ENCODE measurements at places on chromosomes 12 and 14. TPM values are rescaled to one million over a fixed set of nuclear protein-coding genes. Genes with fewer than 3 reads are reported as not detected.

DNA sequence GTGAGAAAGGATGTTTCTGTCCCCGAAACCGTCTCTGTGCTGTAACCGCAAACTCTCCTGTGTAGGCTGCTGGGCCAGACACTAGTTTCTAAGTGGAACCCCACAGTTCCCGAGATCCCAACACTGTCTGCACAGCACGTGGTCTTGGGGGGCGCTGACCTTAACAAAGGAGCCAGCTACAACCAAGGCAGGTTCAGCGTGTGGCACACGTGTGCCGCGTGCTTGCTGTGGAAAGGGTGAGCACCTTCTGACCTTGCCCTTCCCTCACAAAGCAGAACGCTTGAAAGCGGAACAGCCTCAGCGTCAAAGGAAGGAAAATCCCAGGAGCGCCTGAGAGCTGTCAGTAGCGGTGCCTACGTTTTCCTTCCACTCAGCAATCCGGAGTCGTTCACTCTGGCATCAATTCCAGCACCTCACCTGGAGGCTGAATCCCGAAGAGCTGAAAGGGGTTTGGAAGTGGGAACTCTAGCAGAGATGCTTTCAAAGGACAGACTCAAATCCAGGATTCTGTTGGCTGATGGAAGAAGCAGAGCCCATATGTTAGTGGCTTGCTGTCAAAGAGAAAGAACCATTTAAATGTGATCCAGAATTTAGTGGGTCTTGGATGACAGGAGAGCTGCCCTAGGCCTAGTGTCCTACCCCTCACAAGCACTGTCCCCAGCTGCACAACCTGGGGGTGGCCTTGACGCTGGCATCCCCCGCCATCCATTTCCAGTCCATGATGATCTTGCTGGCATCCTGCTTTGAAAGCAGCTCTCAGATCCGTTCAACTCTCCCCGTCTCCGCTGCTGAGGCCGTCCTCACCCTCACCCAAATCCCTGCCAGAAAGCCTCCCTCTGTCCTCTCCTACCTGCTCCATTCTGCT, 27.1 kb downstream of the CCDC92 start:
- H3K36me3 ChIP-seq: peaks cover 47% of the 10 kb centered on the region
- H3K4me3 ChIP-seq: no peak overlapping the region
- no peak for DNase-seq
- no peaks in the 10 kb centered on the region for H3K27me3 ChIP-seq
- H3K27ac ChIP-seq: no peak overlapping the region
- no peaks in the 10 kb centered on the region for H3K4me1 ChIP-seq

DNA sequence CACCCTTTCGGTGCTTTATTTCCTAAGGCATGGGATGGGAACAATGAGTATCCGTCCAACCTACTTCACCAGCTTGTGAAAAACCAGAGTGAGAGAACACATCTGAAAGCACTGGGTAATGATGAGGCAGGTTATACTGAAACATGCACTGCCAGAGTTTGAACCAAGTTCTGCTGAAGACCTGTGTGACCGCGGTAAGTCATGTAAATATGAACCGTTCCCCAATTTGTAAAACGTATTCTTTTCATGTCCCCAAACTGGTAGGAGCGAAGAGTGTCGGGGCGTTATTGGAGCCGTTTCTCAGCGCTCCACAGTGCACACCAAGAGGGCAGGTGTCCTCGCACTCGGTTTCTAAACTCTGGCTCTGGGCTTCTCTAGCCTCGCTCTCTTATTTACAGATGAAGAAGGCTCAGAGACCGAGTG, 788 bp upstream of the NGDN start:
- peak overlapping the region; percentile 42 for H3K4me3 ChIP-seq
- DNase-seq: no peak
- H3K36me3 ChIP-seq: peaks cover 4% of the 10 kb centered on the region
- peak overlapping the region; percentile 79 for H3K27ac ChIP-seq
- no peaks in the 10 kb centered on the region for H3K27me3 ChIP-seq

- DNase-seq: no peak
- no peak overlapping the region for H3K4me3 ChIP-seq
- H3K4me1 ChIP-seq: no peaks in the 10 kb centered on the region
- H3K36me3 ChIP-seq: no peaks in the 10 kb centered on the region
- H3K27ac ChIP-seq: no peak overlapping the region
- H3K27me3 ChIP-seq: no peaks in the 10 kb centered on the region
Measured at GRCh38 chr12:75592086-75592485, 80.7 kb upstream of the KRR1 start.

- no peak overlapping the region for H3K4me3 ChIP-seq
- H3K36me3 ChIP-seq: no peaks in the 10 kb centered on the region
- no peak overlapping the region for H3K27ac ChIP-seq
- no peak for DNase-seq
Measured at GRCh38 chr14:94027566-94028449, 1.7 kb downstream of the OTUB2 start.

- no peak for DNase-seq
- no peaks in the 10 kb centered on the region for H3K27me3 ChIP-seq
- no peaks in the 10 kb centered on the region for H3K4me1 ChIP-seq
- no peak overlapping the region for H3K27ac ChIP-seq
Measured at GRCh38 chr12:105253866-105254513, 18.0 kb upstream of the APPL2 start.

DNA sequence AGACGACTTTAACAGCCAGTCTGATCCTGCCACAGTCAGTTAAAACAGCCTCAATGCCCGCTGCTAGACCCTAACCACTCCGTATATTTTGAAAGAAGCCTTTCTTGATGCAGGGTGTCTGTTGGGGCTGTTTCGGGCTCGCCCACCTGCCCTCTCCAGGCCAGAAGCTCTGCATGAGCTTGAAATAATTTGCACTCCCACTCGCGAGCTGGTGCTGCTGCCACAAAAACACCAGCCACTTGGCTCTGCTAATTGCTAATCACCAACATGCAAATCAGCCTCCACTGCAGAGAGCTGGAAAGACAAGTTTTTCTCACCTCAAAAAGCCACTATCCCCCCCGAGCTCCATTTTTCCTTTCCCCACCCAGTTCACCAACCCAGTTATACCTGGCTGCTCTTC, 15.5 kb downstream of the BAZ2A start:
- H3K27me3 ChIP-seq: no peaks in the 10 kb centered on the region
- DNase-seq: no peak
- no peak overlapping the region for H3K27ac ChIP-seq
- peaks cover 32% of the 10 kb centered on the region for H3K36me3 ChIP-seq

DNA sequence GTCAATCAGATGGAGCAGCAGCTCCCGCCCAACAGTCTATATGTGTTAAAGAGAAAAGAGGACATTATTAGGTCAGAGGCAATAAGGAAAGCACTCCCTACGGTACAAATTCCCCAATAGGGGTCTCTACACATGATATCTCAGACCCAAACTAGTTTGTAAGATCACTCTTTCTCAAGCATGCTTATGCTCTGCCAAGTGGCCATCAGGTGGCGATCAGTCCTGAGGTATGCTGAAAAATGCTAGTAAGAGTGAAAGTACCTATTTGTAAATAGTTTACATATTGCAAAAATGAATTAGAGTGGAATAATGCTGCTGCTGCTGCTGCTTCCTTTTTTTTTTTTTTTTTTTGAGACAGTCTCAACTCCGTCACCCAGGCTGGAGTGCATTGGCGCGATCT, 61.0 kb downstream of the CPM start:
- H3K4me1 ChIP-seq: no peaks in the 10 kb centered on the region
- no peaks in the 10 kb centered on the region for H3K36me3 ChIP-seq

- H3K36me3 ChIP-seq: no peaks in the 10 kb centered on the region
- no peak overlapping the region for H3K27ac ChIP-seq
- no peaks in the 10 kb centered on the region for H3K27me3 ChIP-seq
- no peak for DNase-seq
- H3K4me1 ChIP-seq: no peaks in the 10 kb centered on the region
Measured at GRCh38 chr12:18932211-18932610, 194.3 kb downstream of the CAPZA3 start.

Gene FIGNL2
- 1.6 TPM for total RNA-seq

Gene GLS2
- 9.7 TPM for total RNA-seq

Gene RASSF9
- not detected for total RNA-seq

Gene ZNF641
- 39.8 TPM for total RNA-seq

Data from T-cell (primary cell).